ENCODE measurements at places on chromosomes 3 and 15.

- DNase-seq, result no peak
Observed at GRCh38 chr3:152416808-152417580, 148.3 kb downstream of the MBNL1 start.

DNA sequence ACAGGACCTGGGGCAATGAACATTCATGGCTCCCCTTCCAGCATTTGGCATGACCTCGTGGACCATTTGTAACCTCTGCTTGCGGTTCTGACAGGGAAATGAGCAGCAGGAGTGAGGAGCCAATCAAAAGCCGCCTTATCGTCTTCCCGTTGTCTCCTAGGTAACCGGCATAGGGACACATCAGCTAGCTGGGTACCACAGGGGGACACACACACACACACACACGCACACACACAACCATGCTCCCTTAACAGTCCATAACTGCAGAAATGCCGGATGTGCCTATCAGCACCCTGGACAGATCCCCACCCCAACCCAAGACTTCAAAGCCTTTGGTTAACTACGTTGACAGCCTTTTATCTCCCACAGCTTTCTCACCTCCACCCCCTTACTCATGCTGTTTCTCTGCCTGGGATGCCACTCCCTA lies 53.4 kb upstream of the CCDC174 start:
- DNase-seq, result peak; percentile 36

GRCh38 chr3:153260681-153261080 lies 98.7 kb downstream of the RAP2B start:
- no peak for DNase-seq

DNA sequence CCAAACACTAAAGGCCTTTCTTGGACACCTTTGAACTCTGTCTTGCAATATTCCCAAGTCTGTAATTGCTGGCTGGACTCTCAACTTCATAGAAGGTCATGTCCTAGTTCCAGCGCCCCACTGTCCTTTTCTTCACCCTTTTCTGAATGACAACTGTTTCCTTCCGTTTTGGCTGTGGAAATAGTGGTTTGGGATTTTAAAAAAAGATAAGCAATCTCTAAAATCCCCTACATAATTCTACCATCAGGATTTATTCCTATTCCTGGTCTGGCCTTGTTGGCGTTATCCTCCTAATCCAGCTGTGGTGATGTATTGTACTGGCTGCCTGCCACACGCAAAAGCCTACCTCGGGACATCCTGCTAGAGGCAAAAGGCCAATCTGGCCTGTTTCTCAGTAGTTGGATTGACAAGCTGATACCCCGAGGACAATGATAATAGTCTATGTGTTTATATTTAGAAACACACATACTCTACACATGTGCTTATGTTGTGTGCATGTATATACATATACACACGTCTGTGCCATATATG lies 440.3 kb upstream of the DPH6 start:
- no peak for DNase-seq

DNA sequence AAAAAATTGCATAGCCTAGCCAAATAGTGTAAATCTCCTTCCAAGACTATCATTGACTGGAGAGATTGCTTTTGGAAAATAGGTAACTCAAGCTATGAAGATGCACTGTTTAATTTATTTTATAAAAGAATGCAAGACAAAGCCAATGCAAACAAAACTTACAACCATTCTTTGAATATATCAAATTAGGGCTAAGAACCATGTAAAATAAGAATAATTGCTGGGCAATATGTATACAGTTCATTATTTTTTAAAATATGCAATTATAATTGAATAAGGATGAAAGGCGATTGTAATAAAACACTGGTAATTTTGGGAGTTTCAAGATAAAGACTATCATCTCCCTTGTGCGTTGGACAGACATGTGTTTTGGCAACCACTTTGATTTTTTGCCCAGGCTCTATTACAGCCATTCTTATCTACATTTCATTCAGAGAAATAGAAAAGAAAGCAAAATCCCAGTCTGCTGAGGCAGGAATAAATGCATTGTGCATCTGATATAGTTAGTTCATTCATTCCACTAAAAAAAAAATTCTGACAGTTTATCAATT lies 242.3 kb upstream of the ROBO1 start:
- no peak for DNase-seq
